ENCODE measurements at places on chromosomes 3 and 15.

DNA sequence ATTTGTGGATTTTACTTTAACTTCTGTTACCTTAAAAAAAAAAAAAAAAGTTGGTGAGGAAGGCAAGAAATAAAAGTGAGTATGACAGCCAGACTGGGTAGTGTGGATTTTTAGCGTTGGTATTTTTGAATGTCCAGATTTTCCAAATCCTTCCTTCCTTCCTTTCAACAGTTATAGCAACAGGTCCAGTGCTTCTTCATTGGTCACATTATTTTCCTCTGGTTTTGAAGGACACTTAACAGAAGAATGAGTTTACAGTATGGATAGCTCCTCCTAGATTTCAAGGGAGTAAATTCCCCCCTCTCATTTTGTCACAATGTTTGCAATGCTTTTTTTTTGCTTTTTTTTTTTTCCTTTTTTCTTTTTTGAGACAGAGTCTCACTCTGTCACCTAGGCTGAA lies 6.4 kb downstream of the MAPKBP1 start:
- DNase-seq = no peak

DNA sequence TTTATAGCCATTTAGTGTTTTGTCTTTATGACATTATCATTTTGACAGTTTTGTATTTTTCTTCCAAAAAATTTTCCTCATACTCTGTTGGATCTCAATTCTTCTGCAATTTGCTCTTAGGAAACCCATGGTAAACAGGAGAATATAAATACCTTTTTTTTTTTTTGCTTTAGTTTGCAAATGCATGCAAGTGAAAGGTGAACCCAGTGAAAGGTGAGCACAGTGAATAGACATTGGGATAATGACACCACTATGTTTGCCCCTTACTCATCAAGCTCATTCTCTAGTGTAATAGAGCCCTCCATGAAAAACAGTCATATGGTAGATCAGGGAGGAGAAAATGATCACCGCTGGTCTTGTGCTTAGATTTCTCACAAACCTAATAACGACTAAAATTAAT lies 59.0 kb upstream of the TRPC1 start:
- DNase-seq = no peak

DNA sequence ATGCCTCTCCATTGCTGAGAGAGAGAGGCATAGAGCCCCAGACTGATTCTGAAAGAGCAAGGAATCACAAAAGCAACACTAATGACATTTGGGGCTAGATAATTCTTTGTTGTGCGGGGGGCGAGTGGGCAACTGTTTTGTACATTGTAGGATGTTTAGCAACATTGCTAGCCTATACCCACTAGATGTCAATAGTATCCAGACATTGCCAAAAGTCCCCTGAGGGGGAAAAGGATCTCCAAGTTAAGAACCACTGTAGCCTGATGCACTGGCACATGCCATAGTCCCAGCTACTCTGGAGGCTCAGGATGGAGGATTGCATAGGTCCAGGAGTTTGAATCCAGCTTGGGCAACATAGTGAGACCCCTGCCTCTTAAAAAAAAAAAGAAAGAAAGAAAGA lies 22.8 kb upstream of the GOLM2 start:
- DNase-seq = no peak

DNA sequence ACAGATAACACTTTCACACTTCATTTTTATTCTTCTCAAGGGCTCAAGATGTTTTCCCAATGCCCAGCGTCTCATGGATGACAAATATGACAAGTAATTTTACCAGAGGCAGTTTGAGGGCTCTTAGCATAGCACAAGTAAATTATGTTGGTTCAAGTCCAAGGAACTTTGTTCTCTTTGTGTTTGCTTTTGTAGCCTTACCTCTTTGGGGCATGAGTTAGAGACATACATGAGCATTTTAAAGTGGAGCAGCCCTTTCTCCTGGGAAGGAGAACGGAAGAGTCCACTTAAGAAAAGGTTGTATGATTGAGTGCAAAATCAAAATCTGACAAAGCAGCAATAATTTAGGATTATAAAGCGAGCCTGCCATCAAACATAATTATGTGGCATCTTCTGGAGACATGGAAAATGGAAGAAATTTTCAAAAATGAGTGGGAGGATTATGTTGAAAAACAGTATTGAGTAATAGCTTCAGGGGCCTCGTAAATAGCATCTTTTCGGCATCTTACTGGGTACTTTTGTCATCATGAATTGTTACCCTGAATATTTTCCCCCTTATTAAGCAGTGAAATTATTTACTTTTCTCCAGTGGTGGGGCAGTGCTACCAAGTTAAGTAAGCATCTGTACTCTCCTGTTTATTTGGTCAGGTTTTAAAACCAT lies 65.9 kb downstream of the PGPEP1L start:
- DNase-seq = no peak

DNA sequence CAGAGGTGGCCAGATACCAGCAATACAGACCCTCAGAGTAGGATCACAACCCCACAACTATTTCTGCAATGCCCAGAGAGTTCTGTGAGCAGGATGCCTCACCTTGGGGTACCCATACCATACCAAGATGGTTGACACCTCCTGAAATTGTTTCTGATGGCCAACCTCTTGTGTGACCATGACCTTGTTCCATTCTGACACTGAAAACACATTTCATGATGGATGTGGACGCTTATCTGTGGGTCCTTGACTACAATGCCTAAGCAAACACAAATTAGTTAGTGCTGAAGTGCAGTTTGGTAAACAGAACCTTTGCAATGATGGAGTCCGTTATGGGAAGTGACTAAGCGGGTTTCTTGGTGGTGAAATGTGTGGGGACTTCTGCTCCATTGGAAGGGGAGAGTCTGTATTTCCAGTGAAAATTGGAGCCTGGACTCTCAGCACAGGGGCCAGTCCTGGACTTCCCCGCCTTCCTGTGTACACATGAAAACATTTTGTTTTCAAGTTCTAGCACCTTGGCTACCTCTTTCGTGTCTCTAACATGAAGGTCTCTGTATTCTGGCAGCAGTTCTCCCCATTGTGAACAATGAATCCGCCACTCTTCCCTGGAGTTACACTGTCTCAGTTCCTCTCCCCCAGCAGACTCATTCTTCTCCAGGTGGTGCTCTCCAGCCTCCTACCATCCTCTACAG lies 106.2 kb downstream of the XXYLT1 start:
- no peak for DNase-seq

GRCh38 chr3:17945018-17945798 lies 202.8 kb upstream of the TBC1D5 start:
- DNase-seq = no peak

DNA sequence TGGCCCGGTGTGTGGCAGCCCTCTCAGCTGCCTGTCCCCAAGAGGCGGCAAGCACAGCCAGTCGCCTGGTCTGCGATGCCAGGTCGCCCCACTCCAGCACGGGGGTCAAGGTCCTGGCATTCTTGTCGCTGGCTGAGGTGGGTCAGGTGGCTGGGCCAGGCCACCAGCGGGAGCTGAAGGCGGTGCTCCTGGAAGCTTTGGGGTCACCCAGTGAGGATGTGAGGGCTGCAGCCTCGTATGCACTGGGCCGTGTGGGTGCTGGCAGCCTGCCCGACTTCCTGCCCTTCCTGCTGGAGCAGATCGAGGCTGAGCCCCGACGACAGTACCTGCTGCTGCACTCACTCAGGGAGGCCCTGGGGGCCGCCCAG lies 20.8 kb downstream of the CAND2 start:
- DNase-seq = no peak

DNA sequence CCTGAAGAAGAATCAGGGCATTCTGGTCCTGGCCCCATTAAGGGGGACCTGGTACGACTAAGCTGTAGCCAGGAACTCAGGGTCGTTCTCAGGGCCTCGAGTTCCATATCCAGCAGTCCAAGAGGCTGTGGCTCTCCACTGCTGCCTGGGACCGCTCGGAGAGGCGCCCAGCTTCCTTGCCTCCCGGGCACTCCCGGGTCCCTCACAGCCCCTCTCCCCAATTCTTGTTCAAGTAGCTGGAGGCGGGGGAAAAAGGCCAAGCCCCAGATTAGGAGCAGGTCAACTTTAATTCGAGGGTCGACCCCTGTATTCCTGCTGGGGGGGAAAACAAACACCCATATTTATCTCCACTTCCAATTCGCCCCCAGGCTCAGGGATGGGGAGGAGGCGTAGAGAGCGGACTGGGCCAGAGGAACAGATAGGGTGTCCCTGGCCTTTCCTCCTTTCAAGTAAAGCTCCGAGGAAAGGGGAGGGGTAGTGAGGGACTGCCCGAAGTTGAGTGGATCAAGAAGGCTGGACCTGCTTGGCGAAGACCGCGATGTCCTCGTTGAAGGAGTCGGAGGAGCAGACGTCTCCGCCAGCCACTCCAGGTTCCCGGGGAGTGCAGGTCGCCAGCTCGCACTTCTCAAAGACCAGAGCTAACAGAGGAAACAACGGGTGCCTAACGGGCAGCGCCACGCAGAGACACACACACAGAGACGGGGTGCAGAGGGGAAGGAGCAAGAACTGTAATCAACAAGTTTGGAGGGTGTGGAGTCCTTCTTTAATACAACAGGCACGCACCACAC lies 4.4 kb downstream of the MEIS2 start:
- DNase-seq = no peak

- DNase-seq = no peak
These were observed 7.5 kb downstream of the PIK3CB start for GRCh38 chr3:138827222-138827621.

DNA sequence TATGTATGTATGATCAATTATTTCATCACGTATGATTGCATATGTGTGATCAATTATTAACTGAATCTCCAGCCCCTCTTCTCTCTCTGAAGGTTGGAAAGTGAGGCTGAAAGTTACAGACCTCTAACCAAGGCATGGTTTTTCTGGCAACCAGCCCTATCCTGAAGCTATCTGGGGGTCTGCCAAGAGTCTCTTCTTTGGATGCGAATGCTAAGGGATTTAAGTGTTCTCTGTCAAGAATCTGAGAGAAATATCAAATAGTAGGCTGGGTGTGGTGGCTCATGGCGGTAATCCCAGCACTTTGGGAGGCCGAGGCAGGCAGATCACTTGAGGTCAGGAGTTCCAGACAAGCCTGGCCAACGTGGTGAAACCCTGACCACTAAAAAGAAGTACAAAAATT lies 8.1 kb downstream of the NKTR start:
- no peak for DNase-seq

- DNase-seq = peak; percentile 46
These were observed 799.8 kb downstream of the NSUN3 start for GRCh38 chr3:94862703-94863102.

GRCh38 chr3:150798122-150798618 lies 35.2 kb upstream of the SIAH2 start:
- DNase-seq = no peak

DNA sequence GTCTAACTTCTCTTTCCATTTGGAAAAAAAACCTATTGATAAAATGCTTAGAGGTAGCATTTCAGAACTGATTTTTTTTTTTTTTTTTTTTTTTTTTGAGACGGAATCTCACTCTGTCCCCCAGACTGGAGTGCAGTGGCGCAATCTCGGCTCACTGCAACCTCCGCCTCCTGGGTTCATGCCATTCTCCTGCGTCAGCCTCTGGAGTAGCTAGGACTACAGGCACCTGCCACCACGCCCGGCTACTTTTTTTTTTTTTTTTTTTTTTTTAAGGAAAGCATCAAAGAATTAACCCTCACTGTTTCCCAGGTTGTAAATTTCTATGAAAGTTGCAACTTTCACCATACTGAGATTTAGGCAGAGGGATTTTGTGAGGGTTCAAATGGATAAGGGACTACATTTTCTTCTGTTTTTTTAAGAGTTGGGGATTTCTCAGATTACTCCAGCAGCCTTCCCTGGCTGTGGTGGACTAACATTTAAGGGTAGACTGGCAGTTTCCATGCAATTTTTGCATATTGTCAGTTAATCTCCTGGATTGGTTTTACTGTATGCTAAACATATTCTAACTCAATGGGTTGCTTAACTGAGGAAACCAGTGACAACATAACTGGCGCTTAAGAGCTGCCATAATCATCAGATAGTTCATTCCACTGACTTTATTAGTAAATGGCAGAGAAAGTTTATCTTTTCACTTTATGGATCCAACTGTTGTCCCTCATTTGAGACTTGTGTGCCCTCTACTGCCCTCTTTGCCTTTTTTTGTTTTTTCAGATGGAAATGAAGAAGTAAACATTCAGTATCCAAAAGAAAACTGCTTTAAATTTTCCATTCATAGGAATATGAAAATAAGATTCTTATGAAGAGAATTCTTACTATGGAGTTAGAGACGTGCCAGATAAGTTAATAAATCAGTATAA lies 93.7 kb downstream of the NPTN start:
- DNase-seq = no peak

DNA sequence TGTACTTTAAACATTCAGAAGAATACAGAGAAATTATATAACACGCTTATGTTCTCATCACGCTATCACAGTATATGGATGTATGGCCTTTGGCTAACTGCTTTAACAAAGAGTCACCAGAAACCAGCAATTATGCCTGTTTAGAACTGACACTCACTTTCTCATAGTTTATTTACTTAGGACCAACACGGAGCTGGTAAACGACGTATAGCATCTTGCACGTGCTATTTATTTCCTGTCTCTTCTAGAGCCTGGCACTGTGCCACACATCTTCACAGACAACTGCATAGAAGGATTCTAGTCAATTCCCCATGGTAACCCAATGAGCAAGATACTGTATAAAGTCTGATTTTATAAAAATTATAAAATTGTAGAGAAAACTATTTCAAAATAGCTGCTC lies 43.6 kb downstream of the TBC1D2B start:
- no peak for DNase-seq

GRCh38 chr3:55417211-55417610 lies 69.9 kb downstream of the WNT5A start:
- no peak for DNase-seq

DNA sequence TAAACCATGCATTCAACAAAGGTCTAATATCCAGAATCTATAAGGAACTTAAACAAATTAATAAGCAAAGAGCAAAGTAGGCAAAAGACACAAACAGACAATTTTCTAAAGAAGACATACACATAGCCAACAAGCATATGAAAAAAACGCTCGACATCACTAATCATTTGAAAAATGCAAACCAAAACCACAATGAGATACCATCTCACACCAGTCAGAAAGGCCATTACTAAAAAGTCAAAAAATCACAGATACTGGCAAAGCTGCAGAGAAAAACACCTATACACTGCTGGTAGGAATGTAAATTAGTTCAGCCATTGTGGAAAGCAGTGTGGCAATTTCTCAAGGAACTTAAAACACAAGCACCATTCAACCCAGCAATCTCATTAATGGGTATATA lies 53.8 kb downstream of the FSIP1 start:
- no peak for DNase-seq

GRCh38 chr3:69385723-69386555 lies at the start of gene FRMD4B:
Gene FRMD4B, minus strand, starts transcription at chr3:69386088. Its CDS starts 99 bp downstream, at chr3:69385989.
- DNase-seq = peak; percentile 55

- no peak for DNase-seq
These were observed 828 bp upstream of the ATOSA start for GRCh38 chr15:52680041-52680391.

DNA sequence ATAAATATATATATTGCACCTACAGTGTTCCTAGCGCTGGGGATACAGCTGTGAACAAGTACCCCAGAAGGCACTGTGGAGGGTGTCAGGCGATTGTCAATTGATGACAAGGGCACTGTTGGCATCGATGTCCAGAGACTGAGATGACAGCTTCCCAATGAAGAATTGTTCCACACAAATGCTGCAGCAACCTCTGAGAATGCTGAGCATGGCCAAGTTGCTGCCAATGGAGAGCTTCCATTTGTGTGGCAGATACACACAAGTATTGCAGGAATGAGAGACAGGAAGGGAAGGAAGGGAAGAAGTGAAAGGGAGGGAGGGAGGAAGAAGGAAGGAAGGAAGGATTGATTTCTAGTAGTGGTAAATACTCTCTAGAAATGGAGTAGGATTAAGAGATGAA lies 21.9 kb downstream of the LRTM1 start:
- no peak for DNase-seq

GRCh38 chr3:14118400-14119381 lies 6.0 kb downstream of the CHCHD4 start:
- DNase-seq = no peak
